ENCODE measurements at places on chromosomes 13 and 19. TPM values are rescaled to one million over a fixed set of nuclear protein-coding genes. Genes with fewer than 3 reads are reported as not detected.

GRCh38 chr13:29917650-29918049, 67.2 kb upstream of the UBL3 start:
- no peaks in the 10 kb centered on the region for H3K36me3 ChIP-seq
- H3K4me3 ChIP-seq: no peak overlapping the region
- no peaks in the 10 kb centered on the region for H3K27me3 ChIP-seq
- no peak overlapping the region for H3K27ac ChIP-seq
- DNase-seq: no peak

DNA sequence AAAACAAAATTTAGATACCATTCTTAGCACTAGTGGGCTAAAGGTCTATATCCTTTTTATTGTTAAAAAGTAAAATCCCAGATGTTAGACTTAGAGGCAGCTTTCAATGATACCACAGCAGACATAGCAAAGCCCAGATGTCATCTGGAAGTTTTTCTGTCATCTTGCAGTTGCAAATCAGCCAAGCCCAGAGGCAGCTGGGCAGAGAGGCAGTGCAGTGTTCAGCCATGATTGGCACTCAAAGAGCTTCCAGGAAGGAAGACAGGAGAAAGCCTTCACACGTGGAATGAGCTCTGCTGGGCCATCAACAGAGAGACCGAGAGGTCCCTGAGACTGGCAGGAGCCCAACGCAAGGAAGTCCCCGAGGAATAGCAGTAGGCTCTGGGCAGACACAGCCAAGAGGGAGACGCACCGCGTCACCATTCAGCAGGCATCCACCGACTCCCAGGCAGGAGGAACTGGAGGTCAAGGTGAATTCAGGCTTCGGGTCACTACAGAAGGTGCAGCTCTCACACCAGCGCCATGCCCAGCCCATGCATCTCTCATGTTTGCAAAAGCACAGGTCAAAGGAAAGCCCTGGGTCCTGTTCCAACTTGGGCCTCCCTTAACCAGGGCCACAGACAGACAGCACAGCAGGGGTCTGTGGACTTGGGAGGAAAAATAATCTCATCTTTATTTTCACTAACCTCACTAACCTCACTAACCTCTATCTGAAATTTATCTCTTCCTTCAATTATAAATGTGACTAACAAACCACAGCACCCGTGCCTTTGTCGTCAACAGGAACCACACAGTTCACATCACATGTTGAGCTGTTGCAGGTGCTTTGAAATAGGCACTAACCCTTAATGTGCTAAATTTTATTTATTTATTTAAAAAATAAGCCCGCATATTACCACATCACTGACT, 54.9 kb downstream of the TUBGCP3 start:
- peaks cover 4% of the 10 kb centered on the region for H3K36me3 ChIP-seq
- H3K27ac ChIP-seq: no peak overlapping the region
- DNase-seq: no peak
- no peak overlapping the region for H3K4me3 ChIP-seq
- no peaks in the 10 kb centered on the region for H3K4me1 ChIP-seq

DNA sequence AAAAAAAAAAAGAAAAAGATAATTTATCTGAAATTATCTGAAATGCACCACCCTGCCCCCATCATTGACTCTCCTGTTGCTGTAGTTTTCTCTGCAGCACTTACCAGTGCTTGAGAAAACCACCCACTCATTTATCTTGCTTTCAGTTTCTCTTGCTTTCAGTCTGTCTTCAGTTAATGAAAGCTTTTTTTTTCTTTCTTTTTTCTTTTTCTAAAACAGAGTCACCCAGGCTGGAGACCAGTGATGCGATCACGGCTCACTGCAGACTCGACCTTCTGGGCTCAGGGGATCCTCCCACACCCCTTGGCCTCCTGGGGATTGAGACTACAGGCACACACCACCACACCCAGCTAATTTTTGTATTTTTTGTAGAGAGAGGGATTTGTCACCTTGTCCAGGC, 4.3 kb upstream of the ACP5 start:
- H3K4me1 ChIP-seq: peaks cover 47% of the 10 kb centered on the region
- H3K4me3 ChIP-seq: peak overlapping the region; percentile 7
- DNase-seq: no peak
- no peaks in the 10 kb centered on the region for H3K27me3 ChIP-seq
- peak overlapping the region; percentile 51 for H3K27ac ChIP-seq
- H3K36me3 ChIP-seq: no peaks in the 10 kb centered on the region

DNA sequence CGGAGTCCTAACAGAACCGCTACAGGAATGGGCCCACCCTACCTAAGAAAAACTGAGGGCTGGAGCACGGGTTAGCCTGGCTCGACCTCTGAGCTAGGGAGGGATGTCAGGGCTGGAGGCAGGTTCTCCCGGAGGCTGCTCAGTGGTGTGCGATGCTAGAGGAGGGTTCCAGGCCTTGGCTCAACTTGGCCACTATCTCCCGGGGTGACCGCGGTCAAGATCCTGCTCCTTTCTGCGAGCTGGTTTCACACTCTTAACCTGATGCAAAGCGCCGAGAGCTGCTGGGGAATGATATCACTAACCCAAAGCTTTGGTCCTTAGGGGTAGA, 301 bp downstream of the POP4 start:
- H3K27me3 ChIP-seq: no peaks in the 10 kb centered on the region
- peaks cover 19% of the 10 kb centered on the region for H3K36me3 ChIP-seq
- DNase-seq: no peak
- H3K4me1 ChIP-seq: peaks cover 25% of the 10 kb centered on the region

- no peaks in the 10 kb centered on the region for H3K27me3 ChIP-seq
- H3K36me3 ChIP-seq: no peaks in the 10 kb centered on the region
- H3K4me1 ChIP-seq: no peaks in the 10 kb centered on the region
- DNase-seq: no peak
Measured at GRCh38 chr13:110331362-110331761, 24.3 kb downstream of the COL4A2 start.

- peaks cover 4% of the 10 kb centered on the region for H3K4me1 ChIP-seq
- H3K27ac ChIP-seq: no peak overlapping the region
- no peak for DNase-seq
- no peaks in the 10 kb centered on the region for H3K36me3 ChIP-seq
Measured at GRCh38 chr19:17686023-17686521, 2.1 kb downstream of the UNC13A start.

GRCh38 chr13:85521657-85522056, 277.6 kb downstream of the SLITRK6 start:
- H3K27ac ChIP-seq: no peak overlapping the region
- no peaks in the 10 kb centered on the region for H3K36me3 ChIP-seq
- no peak overlapping the region for H3K4me3 ChIP-seq
- H3K4me1 ChIP-seq: no peaks in the 10 kb centered on the region
- DNase-seq: no peak

DNA sequence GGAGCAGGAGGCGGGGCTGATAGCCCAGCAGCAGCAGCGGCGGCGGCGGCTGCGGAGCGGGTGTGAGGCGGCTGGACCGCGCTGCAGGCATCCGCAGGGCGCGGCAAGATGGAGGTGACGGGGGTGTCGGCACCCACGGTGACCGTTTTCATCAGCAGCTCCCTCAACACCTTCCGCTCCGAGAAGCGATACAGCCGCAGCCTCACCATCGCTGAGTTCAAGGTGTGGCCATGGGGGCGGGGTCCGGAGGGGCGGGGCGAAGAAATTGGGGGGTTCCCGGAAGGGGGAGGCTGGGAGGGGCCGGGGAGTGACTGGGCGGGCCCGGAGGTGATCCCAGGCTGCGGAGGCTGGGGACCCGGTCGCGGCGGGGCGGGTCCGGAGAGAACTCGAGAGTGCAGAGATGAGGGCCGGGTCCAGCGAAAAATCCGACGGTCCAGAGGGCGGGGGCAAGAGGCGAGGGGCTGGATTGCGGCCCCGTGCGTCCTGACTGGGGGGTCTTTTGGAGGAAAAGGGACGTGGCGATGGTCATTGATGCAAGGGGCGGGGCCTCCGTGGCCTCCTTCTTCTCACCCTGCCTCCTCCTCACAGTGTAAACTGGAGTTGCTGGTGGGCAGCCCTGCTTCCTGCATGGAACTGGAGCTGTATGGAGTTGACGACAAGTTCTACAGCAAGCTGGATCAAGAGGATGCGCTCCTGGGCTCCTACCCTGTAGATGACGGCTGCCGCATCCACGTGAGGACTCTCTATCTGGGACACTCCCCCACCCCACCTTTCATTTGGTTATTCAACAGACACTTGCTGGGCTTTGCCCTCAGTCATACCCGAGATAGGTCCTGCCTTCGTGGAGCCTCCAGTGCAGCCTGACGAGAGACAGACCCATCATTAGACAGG, at the start of gene TBCB:
Gene TBCB (plus strand): TSS at position 16 of the 891 bp plus-strand sequence. CDS start 93 bp downstream, at position 109.
- DNase-seq: no peak
- H3K4me1 ChIP-seq: peaks cover 29% of the 10 kb centered on the region
- peak within 1 kb of the TSS; percentile 99 for H3K4me3 ChIP-seq
- H3K27ac ChIP-seq: peak within 1 kb of the TSS; percentile 95
- no peaks in the 10 kb centered on the region for H3K27me3 ChIP-seq

- no peak overlapping the region for H3K27ac ChIP-seq
- DNase-seq: no peak
- H3K4me3 ChIP-seq: no peak overlapping the region
- no peaks in the 10 kb centered on the region for H3K4me1 ChIP-seq
Measured at GRCh38 chr19:50703915-50704796, 15.4 kb downstream of the SHANK1 start.

- no peak overlapping the region for H3K27ac ChIP-seq
- no peaks in the 10 kb centered on the region for H3K4me1 ChIP-seq
- no peak overlapping the region for H3K4me3 ChIP-seq
- DNase-seq: no peak
Measured at GRCh38 chr19:55492362-55492944, 4.2 kb downstream of the SSC5D start.

DNA sequence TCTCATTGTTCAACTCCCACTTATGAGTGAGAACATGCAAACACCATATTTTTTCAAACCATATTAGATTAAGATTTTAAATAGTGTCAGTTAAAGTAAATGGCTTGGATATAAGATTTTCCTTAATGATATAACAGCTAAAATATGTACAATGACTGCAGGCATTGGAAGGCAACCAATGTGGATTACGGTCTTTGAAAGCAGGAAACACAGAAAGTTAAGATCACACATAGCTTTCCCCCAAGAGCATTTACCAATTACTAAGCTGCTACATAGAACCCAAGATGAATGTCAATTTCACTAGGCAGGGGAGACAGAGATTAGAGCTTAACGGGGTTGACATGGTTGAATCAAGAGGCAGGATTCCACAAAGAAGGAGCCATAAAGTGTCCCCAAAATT, 173.2 kb upstream of the TRPC4 start:
- no peaks in the 10 kb centered on the region for H3K4me1 ChIP-seq
- H3K27me3 ChIP-seq: no peaks in the 10 kb centered on the region
- no peak overlapping the region for H3K4me3 ChIP-seq
- DNase-seq: no peak
- no peak overlapping the region for H3K27ac ChIP-seq

GRCh38 chr13:28585561-28585960, 73.4 kb upstream of the POMP start:
- no peak overlapping the region for H3K27ac ChIP-seq
- H3K27me3 ChIP-seq: no peaks in the 10 kb centered on the region
- no peak overlapping the region for H3K4me3 ChIP-seq
- DNase-seq: no peak

DNA sequence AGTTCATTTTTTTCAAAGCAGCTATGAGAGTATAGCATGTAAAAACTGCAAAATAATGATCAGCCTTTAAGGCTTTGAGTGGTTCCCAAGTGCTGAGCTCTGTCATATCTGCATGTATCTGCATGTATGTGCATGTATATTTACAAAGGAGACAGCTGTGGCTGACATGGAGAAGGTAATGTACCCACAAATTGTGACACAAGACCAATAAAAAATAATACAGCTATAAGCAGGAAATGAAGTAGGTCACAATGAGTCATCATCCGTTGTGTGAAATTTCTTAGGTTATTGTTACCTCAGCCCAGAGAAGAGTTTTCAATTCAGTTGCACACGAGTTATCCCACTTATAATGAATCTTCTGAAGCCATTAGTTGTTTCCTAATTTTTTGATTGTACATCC, 60.9 kb upstream of the MED4 start:
- peak; percentile 76 for DNase-seq
- H3K27ac ChIP-seq: peak overlapping the region; percentile 60
- peak overlapping the region; percentile 19 for H3K4me3 ChIP-seq
- no peaks in the 10 kb centered on the region for H3K27me3 ChIP-seq
- peaks cover 72% of the 10 kb centered on the region for H3K4me1 ChIP-seq

- H3K27ac ChIP-seq: no peak overlapping the region
- H3K4me1 ChIP-seq: no peaks in the 10 kb centered on the region
- no peaks in the 10 kb centered on the region for H3K36me3 ChIP-seq
- peaks cover 5% of the 10 kb centered on the region for H3K27me3 ChIP-seq
- H3K4me3 ChIP-seq: no peak overlapping the region
- no peak for DNase-seq
Measured at GRCh38 chr19:29247471-29247870, 34.5 kb upstream of the UQCRFS1 start.

DNA sequence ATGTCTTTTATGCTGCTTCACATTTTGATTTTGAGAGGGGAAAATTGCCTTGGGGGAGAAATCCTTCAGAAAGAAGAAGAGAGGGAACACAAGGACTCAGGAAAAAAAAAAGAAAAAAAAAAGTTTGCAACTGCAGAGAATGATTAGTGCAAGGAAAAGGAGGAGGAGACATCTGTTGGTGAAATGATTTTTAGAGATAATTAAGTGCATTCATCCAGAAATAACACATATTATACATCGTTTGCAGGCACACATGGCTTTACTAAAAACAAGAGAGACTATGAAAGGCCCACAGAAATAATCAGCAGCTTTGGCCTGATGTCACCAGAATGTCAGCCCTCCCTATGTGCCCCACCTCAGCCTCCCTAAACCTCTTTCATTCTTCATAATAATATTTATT, 1058.2 kb downstream of the PCDH9 start:
- H3K36me3 ChIP-seq: no peaks in the 10 kb centered on the region
- DNase-seq: no peak
- no peaks in the 10 kb centered on the region for H3K4me1 ChIP-seq
- no peak overlapping the region for H3K4me3 ChIP-seq
- no peak overlapping the region for H3K27ac ChIP-seq
- H3K27me3 ChIP-seq: no peaks in the 10 kb centered on the region

- H3K27me3 ChIP-seq: no peaks in the 10 kb centered on the region
- no peak overlapping the region for H3K27ac ChIP-seq
- H3K4me3 ChIP-seq: no peak overlapping the region
Measured at GRCh38 chr19:35438527-35438926, 9.5 kb upstream of the FFAR2 start.

GRCh38 chr19:18489627-18490184, 32.2 kb downstream of the ELL start:
- no peak overlapping the region for H3K27ac ChIP-seq
- no peak for DNase-seq
- H3K4me3 ChIP-seq: no peak overlapping the region
- H3K27me3 ChIP-seq: no peaks in the 10 kb centered on the region
- H3K36me3 ChIP-seq: no peaks in the 10 kb centered on the region
- peaks cover 71% of the 10 kb centered on the region for H3K4me1 ChIP-seq

- DNase-seq: no peak
- H3K4me3 ChIP-seq: no peak overlapping the region
- H3K4me1 ChIP-seq: no peaks in the 10 kb centered on the region
- H3K36me3 ChIP-seq: no peaks in the 10 kb centered on the region
Measured at GRCh38 chr19:30718707-30719106, 346.5 kb downstream of the ZNF536 start.

Gene FLT3
- not detected for total RNA-seq

Gene ZNF491
- 1.3 TPM for total RNA-seq

Gene HIPK4
- total RNA-seq: not detected

Gene LPAR6
- 7.9 TPM for total RNA-seq

Gene FXYD7
- 1.0 TPM for total RNA-seq

Gene OR7A5
- not detected for total RNA-seq

Gene FCER2
- 1.6 TPM for total RNA-seq
